Activated B cell treated with CpG ODN at 0.5 μM for 24 hours (primary cell): ENCODE measurements at places on chromosomes 2 and 18.

DNA sequence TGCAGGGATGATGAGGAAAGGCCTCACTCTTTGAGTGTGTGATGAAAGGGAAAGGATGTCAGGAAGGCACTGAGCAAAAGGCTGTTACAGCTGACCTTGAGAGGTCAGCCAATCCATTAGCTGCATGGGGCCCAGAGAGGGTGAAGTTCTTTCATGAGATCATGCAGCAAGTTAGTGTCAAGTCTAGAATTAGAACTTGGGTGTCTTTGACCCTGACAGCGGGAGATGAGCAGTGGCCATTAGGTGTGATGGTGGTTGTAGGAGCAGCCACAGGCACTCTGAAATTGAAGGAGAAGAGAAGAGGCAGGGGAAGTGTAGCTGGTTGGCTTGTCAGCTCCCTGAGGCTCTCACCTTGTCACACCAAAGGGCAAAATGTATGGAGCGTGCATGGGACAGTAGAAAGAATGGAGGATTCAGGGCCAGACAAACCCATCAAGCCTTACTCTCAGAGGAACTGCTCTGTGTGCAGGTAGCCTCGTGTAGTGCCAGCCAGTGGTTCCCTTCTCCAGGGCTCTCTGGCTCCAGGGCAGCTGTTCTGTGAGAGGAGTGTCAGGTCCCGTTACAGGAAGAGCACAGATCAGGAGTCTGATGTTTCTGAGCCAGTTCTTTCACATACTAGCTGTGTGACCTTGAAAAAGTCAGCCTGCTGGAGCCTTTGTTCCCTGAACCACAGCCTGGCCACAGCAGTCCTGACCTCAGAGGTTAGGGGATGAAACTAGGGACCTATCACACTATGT, 35.9 kb downstream of the MAP4K4 start:
- no peak overlapping the region for H3K4me3 ChIP-seq
- H3K4me1 ChIP-seq, result peaks cover 96% of the 10 kb centered on the region
- no peak for DNase-seq

GRCh38 chr2:74871414-74871813, 37.5 kb downstream of the HK2 start:
- H3K36me3 ChIP-seq, result peaks cover 53% of the 10 kb centered on the region
- no peak overlapping the region for H3K4me3 ChIP-seq
- no peak overlapping the region for H3K27ac ChIP-seq
- no peaks in the 10 kb centered on the region for H3K27me3 ChIP-seq
- H3K4me1 ChIP-seq, result peaks cover 14% of the 10 kb centered on the region

DNA sequence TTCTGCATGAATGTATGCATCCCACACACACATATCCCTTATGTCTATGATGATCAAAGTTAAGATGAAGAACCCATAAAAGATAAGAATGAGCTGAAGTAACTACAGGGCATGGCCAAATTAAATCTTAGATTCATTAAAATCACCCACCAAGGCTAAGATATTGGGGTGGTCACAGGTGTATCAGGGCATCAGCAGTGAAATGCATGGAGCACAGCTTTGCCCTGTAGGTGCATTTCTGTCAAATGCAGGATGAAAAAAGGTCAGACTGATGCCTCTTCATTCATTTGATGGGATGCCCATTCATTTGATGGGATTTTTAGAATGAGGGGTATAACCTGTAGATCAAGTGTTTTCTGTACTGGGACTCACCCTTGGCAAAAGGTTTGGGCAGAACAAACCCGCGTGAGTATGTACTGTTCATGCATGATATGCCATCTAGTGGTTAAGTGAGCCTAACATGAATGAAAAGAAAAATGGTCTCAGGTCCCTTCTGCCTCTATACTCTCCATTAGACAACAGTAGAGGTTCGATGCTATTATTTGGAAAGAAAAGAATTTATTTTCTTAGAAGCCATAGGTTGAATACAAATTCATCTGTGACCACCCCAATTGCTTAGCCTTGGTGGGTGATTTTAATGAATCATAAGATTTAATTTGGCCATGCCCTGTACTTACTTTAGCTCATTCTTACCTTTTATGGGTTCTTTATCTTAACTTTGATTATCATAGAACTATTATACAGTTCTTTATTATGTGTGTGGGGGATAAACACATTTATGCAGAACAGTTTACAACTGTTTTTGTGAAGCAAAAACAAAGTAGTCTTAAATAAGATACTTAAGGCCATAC, 43.2 kb upstream of the NOSTRIN start:
- H3K27ac ChIP-seq, result no peak overlapping the region
- peaks cover 3% of the 10 kb centered on the region for H3K4me1 ChIP-seq
- H3K4me3 ChIP-seq, result no peak overlapping the region
- no peaks in the 10 kb centered on the region for H3K27me3 ChIP-seq
- H3K36me3 ChIP-seq, result no peaks in the 10 kb centered on the region

- H3K27me3 ChIP-seq, result peaks cover 26% of the 10 kb centered on the region
- H3K4me1 ChIP-seq, result peaks cover 9% of the 10 kb centered on the region
- no peak for DNase-seq
- no peak overlapping the region for H3K4me3 ChIP-seq
Measured at GRCh38 chr18:37392648-37393047, 172.9 kb downstream of the CELF4 start.

DNA sequence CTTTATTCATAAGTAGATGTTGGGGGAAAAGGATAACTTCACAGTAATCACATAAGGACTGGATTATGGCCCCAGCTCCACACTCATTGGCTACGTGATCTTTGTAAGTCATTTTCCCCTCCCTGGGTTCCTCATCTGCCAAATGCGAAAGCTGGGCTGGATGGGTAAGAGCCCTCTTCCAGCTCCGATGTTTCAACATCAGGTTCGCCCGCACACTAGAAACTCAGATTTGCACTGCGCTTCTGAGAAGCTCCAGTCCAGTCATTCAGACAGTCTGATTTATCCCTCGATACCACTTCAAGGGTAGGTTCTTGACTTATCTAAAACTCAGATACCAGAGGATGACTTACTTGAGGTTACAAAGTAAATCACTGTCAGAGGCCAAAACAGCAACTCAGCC, 31.0 kb upstream of the RMDN2 start:
- H3K4me3 ChIP-seq, result no peak overlapping the region
- no peak for DNase-seq
- H3K36me3 ChIP-seq, result no peaks in the 10 kb centered on the region
- peak overlapping the region; percentile 84 for H3K27ac ChIP-seq
- H3K27me3 ChIP-seq, result no peaks in the 10 kb centered on the region

- H3K27me3 ChIP-seq, result peaks cover 13% of the 10 kb centered on the region
- no peak overlapping the region for H3K4me3 ChIP-seq
- H3K27ac ChIP-seq, result no peak overlapping the region
- no peak for DNase-seq
- H3K36me3 ChIP-seq, result no peaks in the 10 kb centered on the region
Measured at GRCh38 chr18:4450065-4450658, 4.9 kb downstream of the DLGAP1 start.

GRCh38 chr2:95301876-95302641, 4.9 kb downstream of the KCNIP3 start:
- H3K27me3 ChIP-seq, result peaks cover 2% of the 10 kb centered on the region
- DNase-seq, result no peak
- H3K4me1 ChIP-seq, result no peaks in the 10 kb centered on the region
- no peak overlapping the region for H3K4me3 ChIP-seq

DNA sequence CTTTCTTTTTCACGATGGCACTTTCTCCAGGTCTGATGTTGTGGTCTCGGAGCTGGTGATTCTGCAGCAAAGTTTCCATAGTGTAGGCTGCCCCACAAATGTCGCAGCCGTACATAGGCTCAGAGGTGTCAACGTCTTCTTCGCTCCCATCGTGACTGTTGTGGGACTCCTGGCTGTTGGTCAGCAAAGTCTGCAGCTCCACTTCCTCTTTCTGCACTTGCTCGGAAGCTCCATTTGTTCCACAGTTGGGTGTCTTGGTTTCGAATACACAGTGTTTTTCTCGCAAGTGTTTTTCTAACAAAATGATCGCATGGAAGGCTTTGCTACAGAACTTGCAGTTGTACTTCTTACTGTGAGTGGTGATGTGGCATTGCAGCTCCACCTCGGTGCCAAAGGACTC, 126.8 kb downstream of the ZNF521 start:
- no peaks in the 10 kb centered on the region for H3K36me3 ChIP-seq
- no peak overlapping the region for H3K4me3 ChIP-seq
- H3K27ac ChIP-seq, result no peak overlapping the region
- no peaks in the 10 kb centered on the region for H3K27me3 ChIP-seq
- H3K4me1 ChIP-seq, result no peaks in the 10 kb centered on the region

GRCh38 chr18:45464619-45465018, 150.7 kb upstream of the SLC14A2 start:
- H3K4me3 ChIP-seq, result no peak overlapping the region
- peaks cover 5% of the 10 kb centered on the region for H3K27me3 ChIP-seq

DNA sequence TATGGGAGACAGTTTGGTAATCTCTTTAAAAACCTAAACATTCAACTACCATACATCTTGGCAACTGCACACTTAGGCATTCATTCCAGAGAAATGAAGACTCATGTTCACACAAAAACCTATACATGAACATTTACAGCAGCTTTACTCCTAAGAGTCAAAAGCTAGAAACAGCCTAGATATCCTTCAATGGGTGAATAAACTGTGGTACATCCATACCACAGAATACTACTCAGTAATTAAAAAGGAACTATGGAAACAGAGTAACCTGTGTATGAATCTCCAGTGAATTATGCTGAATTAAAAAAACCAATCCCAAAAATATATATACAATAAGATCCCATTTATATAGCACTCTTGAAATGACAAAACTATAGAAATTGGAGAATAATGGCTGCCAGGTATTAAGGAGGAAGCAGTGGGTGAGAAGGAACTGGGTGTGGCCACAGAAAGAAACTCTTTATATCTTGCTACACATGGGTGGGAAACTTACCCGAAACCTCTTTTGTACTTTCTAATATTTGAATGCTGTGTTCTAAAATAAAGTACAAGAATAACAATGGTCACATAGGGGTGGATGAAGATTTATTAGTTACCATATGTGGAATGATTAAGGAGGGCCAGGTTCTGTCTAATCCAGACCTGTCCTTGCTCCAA, 13.7 kb downstream of the SESTD1 start:
- no peaks in the 10 kb centered on the region for H3K27me3 ChIP-seq
- H3K4me1 ChIP-seq, result peaks cover 87% of the 10 kb centered on the region
- H3K36me3 ChIP-seq, result peaks cover 25% of the 10 kb centered on the region
- peak overlapping the region; percentile 42 for H3K4me3 ChIP-seq

- H3K4me3 ChIP-seq, result peak overlapping the region; percentile 95
- peaks cover 17% of the 10 kb centered on the region for H3K36me3 ChIP-seq
- H3K4me1 ChIP-seq, result peaks cover 32% of the 10 kb centered on the region
- H3K27ac ChIP-seq, result peak overlapping the region; percentile 91
Measured at GRCh38 chr2:227324642-227324994, 433 bp upstream of the MFF start.

DNA sequence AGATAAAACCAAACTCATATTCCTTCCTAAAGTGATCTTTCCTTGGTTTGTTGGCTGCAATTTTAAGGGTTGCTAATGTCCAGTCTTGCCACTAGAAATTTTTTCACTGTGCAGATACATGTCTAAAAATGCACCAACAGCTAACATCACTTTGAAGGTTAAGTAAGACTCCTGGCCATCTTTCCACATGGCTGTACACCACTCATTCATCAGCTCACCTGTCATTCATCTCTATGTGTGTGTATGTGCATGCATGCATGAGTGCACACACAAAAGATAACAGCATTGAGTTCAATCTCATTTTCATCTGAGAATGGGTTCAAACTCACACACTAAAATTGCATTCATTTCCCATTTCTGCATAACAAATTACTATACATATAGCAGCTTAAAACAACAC, 203.8 kb downstream of the PDE11A start:
- DNase-seq, result no peak
- H3K36me3 ChIP-seq, result no peaks in the 10 kb centered on the region
- H3K4me3 ChIP-seq, result no peak overlapping the region

- no peak for DNase-seq
- H3K4me3 ChIP-seq, result no peak overlapping the region
- H3K27ac ChIP-seq, result no peak overlapping the region
- no peaks in the 10 kb centered on the region for H3K4me1 ChIP-seq
- peaks cover 6% of the 10 kb centered on the region for H3K27me3 ChIP-seq
Measured at GRCh38 chr18:3872641-3873040, 422.7 kb downstream of the TGIF1 start.

DNA sequence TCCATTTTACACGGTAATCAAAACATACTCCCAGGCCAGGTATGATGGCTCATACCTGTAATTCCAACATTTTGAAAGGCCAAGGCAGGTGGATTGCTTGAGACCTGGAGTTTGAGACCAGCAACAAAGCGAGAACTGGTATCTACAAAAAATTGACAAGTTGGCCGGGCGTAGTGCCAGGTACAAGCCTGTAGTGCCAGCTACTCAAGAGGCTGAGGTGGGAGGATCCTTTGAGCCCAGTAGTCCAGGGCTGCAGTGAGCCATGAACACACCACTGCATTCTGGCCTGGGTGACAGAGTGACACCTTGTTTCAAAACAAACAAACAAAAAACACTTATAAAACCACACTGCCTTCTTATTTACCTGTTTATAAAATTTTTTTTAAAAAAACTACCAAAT, 80.8 kb downstream of the GAREM1 start:
- no peaks in the 10 kb centered on the region for H3K4me1 ChIP-seq
- DNase-seq, result no peak
- no peak overlapping the region for H3K4me3 ChIP-seq
- H3K36me3 ChIP-seq, result no peaks in the 10 kb centered on the region

GRCh38 chr18:36448384-36449290, 151.1 kb downstream of the FHOD3 start:
- H3K36me3 ChIP-seq, result no peaks in the 10 kb centered on the region
- H3K27me3 ChIP-seq, result peaks cover 10% of the 10 kb centered on the region
- no peak overlapping the region for H3K27ac ChIP-seq
- DNase-seq, result no peak

- DNase-seq, result no peak
- H3K36me3 ChIP-seq, result no peaks in the 10 kb centered on the region
- H3K27me3 ChIP-seq, result peaks cover 8% of the 10 kb centered on the region
- H3K4me1 ChIP-seq, result no peaks in the 10 kb centered on the region
Measured at GRCh38 chr2:71613953-71614925, 160.9 kb downstream of the DYSF start.

DNA sequence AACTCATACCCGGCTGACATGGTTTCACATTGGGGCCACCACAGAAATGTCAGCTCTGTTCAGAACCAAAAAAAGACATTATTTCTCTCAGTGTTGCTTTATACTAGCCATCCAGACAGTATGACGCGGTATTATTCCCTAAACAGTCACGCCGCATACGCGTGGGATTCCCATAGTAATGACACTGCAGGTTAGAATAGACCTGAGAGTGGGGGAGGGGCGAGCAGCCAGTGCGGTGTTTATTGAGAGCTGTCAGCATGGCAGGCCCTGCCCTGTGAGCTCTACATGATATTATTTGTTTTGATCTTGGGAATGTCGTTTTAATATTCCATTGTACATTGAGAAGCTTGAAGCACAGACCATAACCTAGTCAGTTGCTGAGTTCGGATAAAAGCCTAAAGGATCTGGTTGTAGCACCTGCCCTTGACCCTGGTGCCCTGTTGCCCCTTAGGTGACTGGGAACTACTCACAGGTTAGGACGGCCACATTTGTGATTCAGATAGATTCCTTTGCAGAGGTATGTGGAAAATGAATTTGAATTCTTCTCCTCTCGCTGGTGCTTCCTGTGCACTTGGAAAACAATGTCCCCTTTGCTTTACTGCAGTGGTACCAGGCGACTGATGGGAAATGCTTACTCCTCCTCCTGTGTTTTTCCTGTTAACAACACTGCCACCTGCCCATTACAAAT, 150.1 kb downstream of the ARHGAP28 start:
- no peak overlapping the region for H3K27ac ChIP-seq
- no peak overlapping the region for H3K4me3 ChIP-seq
- H3K36me3 ChIP-seq, result no peaks in the 10 kb centered on the region
- no peaks in the 10 kb centered on the region for H3K4me1 ChIP-seq

- peaks cover 55% of the 10 kb centered on the region for H3K4me1 ChIP-seq
- no peaks in the 10 kb centered on the region for H3K27me3 ChIP-seq
- H3K36me3 ChIP-seq, result no peaks in the 10 kb centered on the region
- peak overlapping the region; percentile 17 for H3K4me3 ChIP-seq
- DNase-seq, result no peak
- H3K27ac ChIP-seq, result peak overlapping the region; percentile 91
Measured at GRCh38 chr2:149019768-149020167, 18.7 kb upstream of the LYPD6B start.
